ENCODE measurements at places on chromosomes 5 and 9. TPM values are rescaled to one million over a fixed set of nuclear protein-coding genes. Genes with fewer than 3 reads are reported as not detected.

GRCh38 chr9:14585730-14586473 lies 107.3 kb downstream of the ZDHHC21 start:
- DNase-seq: no peak

- DNase-seq: no peak
Observed at GRCh38 chr9:132192728-132193127, 30.9 kb downstream of the NTNG2 start.

Gene GFI1B
- not detected for total RNA-seq

Gene HAVCR2
- not detected for total RNA-seq

DNA sequence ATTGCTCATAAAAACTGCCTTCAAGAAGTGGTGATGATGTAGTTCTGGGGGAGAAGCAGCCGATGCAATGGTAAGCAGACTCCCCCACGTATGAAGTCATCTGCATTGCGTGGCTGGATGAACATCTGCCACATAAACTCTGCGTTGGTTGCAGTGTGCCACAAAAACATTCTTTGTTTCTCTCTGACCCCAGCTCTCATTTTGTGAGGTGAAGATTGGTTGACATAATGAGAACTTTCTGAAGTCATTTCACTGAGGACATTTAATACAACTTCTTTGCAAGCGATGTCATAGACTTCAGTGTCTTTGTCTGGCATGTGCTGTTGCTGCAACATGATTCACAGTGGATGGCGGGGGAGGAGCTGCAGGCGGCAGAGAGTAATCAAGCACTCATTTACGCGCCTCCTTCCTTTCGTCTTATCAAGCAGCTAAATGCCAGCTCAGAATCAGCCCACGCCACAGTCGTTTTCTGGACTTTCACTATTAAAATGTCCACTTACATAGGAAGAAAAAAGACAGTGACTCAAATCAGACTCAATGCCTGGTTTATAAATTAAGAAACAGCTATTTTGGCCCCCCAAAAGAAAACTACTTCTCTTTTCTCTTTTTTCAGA lies 91.5 kb upstream of the NFIL3 start:
- DNase-seq: peak; percentile 73

DNA sequence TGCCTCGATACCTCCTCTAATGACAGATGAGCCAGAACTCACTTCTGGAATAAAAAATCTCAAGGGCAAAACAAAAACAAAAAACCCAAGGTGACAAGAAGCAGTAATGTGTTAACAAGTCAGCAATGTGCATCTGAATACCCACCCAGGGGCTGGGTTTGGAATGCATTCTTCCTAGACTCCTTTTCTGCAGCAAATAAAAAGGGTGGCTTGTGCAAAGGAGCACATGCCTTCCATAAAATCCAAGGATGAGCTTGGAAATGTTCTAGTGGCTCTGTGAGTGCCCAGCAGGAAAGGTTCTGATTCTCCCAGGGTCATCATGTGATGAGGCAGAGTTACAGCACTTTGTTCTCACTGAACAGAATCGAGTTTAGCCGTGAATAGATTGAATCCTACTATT lies 599.9 kb downstream of the RAB3C start:
- DNase-seq: no peak

DNA sequence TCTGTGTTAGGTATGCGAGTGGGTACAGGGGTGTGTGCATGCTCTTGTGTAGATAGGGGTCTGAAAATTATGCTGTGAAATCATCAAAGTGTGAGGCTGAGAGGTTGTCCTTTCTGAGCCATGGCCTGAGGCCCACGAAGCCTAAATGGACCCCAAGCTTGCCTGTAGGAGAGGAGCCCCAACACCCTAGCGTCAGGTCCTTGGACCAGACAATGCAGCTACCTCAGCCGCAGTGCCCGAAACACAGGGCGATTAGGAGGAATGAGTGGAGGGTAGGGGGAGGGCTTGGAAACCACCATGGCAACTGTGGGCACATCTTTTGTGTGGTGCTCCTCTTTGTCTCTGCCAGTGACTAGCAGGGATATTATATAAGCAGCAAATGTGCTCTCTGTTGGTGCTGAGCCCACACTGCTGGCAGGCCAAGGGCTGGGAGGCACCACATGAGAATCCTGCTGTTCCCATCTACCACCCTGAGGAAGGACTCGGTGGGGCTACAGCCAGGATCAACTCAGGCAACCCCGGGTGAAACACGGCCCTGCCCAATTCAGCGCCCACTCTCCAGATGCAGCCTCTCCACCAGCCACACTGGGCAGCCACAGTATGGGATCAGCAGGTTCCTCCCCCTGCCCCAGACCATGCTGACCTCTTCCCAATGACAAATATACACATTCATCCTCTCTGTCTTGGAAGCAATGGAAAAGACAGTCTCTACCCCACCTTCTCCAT lies 84.6 kb upstream of the FSTL4 start:
- no peak for DNase-seq

GRCh38 chr5:51944500-51945125 lies 561.4 kb downstream of the ISL1 start:
- DNase-seq: no peak

Gene POC5
- 4.4 TPM for total RNA-seq

GRCh38 chr5:83993803-83994202 lies 273.1 kb upstream of the HAPLN1 start:
- DNase-seq: no peak

DNA sequence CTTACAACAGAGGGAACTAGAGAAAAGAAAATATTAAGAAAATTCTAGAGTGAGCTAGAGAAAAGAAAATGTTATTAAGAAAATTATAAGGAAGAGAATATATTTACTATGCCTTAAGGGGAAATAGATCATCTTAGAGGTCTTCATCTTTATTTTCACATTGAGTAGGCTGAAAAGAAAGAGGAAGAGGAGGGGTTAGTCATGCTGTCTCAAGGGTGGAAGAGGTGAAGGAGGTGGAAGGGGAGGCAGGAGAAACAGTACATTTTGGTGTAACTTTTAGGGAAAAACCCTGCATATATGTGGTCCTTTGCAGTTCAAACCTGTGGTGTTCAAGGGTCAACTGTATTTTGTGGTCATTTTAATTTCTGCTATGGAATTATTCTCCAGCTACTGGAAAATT lies 46.6 kb downstream of the PPIP5K2 start:
- no peak for DNase-seq
